ENCODE measurements at places on chromosomes 16 and 17.

DNA sequence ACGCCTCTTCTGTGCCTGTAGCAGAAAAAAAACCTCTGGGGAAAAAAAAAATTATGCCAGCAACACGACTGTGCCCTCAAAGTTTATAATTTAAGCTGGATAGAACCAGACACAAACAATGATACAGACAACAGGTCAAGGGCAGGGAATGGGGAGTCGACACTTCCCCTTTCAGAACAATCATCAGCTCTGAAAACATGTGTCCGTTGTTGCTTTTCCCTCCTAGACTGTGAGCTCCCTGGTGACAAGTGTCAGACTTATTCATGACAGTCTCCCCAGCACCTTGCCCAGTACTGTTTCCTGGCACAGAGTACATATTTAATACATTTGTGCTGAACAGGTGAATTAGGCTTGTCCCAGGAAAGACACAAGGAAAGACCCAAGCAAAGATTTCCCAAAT is 178.3 kb downstream of the SOX9 start:
- DNase-seq = no peak

DNA sequence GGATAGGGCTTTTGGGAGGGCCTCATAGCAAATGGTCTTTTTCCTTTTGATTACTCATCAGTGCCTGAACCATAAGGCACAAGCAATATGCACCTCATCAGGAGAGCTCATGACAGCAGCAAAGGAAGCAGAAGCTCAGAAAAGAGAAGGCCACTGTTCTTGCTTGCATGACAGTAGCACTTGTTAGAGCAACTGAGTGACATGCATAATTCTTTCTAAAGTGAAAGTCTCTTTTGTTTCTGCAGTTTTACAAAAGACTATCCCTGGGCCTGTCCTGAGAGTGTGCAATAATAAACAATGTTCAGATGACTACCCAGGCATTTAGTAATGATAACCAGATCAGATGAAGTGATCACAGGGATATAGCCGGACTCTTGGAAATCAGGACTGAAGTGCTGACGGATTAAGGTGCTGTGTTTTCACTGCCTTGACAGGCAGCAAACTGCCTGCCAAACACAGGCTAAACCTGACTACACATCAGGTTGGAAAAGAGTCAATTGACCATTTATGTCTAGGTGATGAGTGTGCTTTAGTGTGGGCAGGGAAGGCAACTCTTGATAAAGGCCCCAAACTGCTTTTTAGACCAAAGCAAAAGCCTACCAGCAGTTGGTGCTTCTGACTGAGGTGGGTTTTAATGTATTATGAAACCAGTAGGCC is 1860.3 kb downstream of the TP53TG3F start:
- no peak for DNase-seq

DNA sequence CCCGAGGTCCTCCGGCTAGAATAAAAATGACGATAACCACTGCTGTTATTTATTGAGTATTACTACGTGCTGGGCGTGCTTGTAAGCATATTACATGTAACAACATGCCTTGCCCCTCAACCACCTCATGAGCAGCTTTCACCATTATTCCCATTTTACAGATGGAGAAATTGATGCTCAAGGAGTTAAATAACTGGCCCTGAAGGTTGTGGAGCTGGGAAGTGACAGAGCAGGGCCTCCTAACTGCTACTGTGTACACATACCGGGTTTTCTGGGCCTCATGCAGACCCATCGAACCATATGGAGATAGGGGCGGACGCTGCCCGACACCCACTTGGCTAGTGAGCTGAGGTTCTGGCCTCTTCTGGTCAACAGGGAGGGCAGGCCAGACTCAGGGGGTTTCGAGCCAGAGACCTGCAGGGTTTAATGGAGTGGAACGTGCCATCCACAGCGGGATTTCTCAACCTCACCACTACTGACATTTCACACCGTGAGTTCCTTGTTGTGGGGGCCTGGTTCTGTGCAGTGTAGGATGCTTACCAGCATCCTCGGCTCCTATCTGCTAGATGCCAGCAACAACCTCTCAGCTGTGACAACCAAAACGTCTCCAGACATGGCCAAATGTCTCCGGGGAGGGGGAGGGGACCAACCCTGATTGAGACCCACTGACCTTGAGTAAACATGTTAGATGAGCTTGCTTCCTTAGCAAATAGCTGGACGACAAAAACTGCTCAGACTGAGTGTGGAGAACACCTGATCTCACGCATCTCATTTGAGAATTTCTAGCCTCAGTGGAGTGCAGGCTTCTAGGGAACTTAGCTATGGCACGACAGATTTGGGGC is 432.0 kb downstream of the SLC39A11 start:
- no peak for DNase-seq

DNA sequence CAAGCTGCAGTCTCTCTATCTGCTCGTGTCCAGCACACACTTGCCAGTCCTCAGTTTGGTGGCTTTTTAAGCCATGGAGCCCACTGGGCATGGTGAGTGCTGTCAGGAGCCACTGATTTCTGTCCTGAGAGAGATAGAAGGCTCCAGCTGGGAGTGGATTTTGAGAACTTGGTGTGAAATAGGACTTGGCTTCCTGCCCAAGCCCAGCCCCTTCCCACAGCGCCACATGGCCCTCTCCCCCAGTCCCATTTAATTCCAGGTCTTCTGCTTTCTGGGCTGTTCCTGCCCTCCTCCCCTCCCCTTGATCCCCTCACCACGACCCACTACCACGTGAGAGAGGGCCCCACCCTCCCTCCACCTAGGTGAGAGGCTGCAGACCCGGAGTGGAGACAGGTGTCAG is 14.4 kb upstream of the ABCC3 start:
- DNase-seq = no peak

DNA sequence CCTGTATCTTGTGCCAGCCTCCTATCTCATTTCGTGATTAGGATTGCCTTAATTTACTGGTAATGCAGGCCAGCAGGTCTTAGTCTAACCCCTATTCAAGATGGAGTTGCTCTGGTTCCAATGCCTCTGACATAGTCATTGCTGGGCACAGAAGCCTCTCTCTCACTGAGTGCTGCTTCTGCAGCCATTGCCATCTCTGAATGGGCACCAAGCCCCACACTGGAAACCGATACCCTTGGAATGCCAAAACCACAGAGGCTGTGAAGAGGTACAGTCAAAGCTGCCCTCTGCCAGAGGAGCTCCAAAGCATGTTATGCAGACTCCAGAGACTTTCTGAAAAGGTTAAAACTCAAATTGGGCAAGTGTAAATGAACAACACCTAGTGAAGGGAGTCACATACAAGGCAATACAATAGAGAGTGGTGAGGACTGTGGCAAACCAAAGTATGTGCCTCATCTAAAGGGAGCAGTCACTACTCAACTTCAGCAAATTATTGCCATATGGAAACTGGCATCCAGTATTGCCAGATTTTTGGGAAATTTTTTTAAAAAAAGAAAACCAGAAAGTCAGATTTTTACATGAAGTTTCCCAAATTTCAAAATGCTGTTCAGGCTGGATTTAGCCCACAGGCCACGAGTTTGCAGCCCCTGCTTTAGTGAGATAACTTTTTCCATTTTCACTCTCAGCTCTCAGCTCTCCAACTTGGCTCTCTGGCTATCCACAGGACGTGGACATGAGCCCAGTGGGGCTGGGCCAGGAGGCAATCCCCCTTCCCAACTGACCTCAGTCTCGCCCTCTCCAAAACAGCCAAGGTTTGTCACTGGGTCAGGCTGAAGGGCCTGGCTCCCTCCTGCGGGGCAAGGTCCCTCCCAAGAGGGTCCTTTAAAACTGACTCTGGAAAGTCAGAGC is 2.1 kb upstream of the MMP2 start:
- DNase-seq = no peak
